ENCODE measurements at places on chromosomes 6 and 20.
A peak's percentile ranks its signal among the peaks of the same experiment; 100 is the strongest.

- no peak for DNase-seq
Measured at GRCh38 chr6:161347125-161347524, 73.3 kb upstream of the AGPAT4 start.

DNA sequence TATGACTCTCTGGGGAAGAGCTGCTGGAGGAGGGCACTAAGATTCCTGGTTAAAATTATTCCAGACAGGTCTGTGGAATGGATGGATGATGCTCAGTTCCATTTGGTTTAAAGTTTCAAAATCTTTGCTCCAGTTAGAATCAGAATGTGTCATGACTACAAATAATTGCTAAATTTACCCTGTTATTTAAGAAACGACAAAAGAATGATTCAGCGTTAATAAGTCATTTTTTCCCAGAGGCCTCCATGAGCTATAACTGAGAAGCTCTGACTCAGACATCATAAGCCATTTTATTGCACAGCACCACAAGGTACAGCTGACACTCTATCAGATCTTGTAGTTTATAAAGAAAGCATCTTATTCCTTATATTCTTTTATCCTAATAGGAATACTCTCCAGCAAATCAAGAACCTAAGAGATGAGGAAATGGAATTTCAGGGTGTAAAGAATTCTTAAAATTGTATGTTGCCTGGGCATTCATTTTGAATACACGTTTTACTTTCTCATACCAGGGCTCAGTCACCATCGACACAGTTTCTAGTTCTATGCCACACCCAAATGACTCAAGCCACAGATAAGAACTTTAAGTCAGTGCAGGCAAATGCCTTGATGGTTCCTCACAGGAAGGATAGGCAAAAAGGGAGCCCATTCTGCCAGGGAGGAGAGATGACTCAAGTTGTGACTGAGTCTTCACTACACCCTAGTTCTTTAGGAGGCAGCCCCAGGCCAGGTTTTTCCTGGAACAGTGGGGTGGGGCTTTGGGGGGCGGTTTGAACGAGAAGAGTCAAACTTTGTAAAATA lies 636.0 kb downstream of the MMUT start:
- DNase-seq = no peak

DNA sequence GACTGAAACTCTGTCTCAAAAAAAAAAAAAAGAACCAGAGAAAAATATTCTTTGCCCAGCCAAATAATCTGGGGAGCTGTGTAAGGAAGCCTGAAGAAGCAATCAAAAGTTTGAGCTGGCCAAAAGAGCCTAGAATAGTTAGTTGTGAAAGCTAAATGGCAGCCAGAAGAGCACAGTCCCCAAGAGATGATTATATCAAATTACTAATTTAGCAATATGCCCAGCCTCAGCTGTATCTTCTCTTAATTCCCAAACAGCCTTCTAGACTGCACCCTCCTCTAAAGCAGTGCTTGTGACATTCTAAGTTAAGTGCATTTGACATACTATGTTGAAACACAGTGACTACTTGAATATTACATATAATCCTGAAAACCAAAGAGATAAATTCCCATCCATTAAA lies 38.9 kb downstream of the CDK19 start:
- no peak for DNase-seq

GRCh38 chr6:12012038-12012557 lies at the start of gene HIVEP1:
TSS of gene HIVEP1 (plus strand) at chr6:12012312. CDS start at chr6:12015629, 3,317 bp downstream.
- no peak for DNase-seq

- no peak for DNase-seq
Measured at GRCh38 chr6:29943053-29943966, 978 bp downstream of the HLA-A start.

GRCh38 chr6:14912706-14913105 lies 333.2 kb upstream of the JARID2 start:
- no peak for DNase-seq

DNA sequence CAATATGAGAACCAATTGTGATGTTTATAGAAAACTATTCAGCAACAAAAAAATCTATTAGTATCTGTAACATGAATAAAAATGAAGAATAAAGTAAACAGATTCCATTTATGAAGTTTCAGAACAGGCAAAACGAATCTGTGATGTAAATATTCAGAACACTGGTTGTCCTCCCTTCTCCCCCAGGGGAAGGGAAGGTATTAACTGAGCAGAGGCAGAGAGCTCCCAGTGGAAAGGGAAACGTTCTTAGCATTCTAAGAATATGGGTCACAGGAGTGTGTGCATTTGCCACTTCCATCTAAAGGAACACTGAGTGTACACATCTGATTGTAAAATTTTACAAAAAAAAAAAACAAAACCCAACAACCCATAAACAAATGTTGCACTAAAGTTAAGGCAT lies 23.1 kb downstream of the SPAG4 start:
- no peak for DNase-seq

DNA sequence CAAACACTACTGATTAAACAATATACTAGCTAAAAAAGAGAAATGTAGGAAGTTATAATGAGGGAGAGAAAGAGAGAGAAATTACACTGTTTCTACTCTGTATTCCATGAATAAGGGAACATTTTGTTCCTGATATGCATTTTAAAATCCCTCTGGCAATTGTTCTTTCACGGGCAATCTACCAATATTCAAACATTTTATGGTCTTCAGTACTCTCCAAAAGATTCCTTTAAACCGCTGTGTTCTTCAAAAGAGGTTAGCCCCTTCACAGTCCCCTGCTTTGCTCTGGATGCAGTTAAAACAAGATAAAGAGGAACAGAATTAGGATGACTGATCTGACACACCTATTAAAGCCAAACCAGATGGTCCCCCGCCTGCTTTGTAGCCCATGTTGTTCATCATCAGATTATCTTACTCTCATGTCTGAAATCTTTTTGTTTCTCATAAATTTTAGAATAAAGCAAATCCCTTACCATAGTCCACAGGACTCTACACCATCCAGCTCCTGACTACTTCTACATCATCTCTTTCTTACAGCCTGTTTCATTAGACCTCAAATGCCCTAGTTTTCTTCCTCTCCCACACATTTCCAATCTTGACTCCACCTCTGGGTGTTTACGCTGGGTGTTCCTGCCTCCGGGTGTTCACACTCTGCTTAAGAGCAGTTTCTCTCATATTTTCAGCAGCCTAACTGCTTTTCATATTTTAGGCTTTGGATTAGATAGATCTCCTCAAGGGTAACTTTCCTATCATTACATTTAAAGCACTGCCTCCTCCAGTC lies 399.7 kb downstream of the COL12A1 start:
- DNase-seq = no peak

DNA sequence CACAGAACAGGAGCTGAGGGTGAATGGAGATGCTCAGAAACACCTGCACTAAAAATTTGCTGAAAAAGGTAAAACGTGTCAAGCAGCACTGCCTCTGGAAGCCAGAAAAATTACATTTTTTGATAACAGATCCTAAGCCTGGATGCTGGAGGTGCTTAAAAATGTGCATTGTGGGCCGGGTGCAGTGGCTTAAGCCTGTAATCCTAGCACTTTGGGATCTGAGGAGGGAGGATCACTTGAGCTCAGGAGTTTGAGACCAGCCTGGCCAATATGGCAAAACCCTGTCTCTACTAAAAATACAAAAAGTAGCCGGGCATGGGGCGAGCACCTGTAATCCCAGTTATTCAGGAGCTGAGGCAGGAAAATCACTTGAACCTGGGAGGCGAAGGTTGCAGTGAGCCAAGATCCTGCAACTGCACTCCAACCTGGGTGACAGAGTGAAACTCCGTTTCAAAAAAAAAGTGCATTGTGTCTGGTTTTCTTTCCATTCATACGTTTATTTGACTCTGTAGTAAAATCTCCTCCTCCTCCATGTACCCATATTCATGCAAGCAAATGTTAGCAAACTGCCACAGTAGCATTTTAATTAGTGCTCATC lies 587 bp upstream of the BTN3A1 start:
- DNase-seq = no peak

DNA sequence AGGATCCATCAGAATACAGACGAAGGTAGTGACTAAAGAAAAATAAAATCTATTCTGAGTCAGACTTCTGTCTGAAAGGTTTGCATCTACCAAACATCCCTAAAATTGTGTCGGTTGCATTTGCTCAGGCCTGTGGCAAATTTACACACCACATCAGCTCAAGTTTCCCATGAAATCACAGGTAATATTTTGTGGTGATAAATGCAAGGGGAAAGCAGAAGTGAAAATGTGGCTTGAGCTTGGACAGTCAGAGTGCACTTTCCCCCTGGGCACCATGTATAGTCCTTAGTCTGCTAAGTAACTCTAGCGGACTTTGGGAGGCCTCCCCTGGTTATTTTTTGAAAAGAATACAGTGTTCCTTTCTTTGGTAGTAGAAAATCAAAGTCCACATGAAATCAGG lies 159.1 kb downstream of the PKHD1 start:
- no peak for DNase-seq

GRCh38 chr20:39897058-39897457 lies 792.0 kb downstream of the MAFB start:
- no peak for DNase-seq

- DNase-seq = no peak
Measured at GRCh38 chr6:133767357-133767970, 121.4 kb upstream of the TCF21 start.

DNA sequence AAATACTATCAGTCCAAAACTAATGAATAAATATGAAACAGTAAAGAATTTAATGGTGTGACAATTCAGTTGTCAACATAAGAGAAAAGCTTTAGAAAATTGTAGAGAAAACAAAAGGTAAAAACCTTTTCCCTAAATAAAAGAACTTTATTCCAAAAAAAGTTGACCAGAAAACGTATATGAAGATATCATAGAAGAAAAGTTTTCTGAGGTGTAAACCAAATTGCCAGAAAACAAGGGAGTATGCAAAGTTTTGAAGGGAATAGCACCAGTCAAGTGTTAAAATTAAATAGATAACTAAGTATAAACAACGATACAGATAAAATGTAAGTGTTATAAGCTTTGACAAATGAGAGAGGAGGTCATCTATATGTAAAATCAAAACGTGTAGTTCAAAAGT lies 104.9 kb downstream of the HIVEP1 start:
- no peak for DNase-seq

- DNase-seq = no peak
Measured at GRCh38 chr6:117272891-117273290, 7.5 kb downstream of the VGLL2 start.

GRCh38 chr6:2633736-2634135 lies 117.0 kb downstream of the MYLK4 start:
- DNase-seq = no peak

GRCh38 chr6:151014404-151015100 lies 149.1 kb downstream of the MTHFD1L start:
- peak; percentile 69 for DNase-seq

- DNase-seq = no peak
Measured at GRCh38 chr20:50416269-50417022, 93.7 kb upstream of the PTPN1 start.

DNA sequence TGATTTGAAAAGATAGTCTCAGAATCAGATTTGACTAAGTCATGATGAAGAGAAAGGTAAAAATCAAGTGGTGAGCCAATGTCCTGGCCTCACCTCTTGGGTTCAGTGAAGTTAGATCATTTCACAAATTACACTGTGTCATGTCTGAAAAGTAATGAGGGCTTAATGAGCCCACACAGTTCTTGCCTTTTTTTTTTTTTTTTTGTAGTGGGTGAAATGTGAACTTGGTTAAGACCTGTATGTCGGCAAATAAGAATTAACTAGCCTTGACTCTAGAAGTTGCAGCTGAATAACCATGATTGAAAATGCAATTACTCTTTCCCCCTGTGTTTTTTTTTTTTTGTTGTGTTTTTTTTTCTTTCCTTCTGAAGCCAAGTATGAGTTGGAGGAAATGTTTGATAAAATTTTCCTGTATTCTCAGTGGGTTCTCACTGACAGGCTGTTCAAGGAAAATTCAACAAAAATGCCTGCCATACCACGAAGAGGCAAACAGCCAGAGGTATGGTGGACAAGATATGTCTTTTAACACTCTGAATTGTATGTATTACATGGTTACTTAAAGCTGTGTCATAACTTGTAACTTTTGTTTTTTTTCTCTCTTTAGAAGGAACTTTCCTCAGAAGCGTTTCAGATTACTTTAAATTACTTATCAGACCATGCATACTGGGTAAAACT lies 135.2 kb upstream of the MLIP start:
- DNase-seq = no peak

DNA sequence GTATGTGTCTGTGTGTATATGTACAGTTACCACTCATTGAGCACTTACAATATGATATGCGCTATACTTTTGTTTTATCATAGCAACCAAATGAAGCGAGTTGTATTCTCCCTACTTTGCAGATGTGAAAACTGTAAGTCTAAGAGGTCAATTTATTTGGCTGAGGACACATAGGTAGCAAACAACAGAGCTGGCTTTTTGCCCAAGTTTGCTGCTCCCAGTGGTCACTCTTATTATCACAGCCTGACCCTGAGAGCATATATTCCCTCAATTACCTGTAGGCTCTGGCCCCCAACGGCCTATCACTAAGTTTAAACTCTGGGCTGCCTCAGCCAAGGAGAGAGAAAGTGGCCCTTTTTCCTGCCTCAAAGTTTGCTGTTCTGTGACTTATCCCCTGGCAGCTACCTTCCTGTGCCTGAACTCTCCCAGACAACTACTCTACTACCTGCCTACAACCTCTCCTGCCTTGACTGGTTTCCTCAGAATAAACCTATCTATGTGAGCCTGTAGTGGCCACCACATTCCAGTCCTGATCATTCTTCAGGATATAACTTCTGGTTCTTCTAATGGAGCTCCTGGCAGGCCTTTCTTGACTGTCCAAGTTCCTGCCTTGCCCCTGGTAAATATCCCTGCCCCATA lies 221.8 kb downstream of the FRK start:
- DNase-seq = no peak

- no peak for DNase-seq
Measured at GRCh38 chr6:16397623-16398022, 159.2 kb downstream of the GMPR start.

DNA sequence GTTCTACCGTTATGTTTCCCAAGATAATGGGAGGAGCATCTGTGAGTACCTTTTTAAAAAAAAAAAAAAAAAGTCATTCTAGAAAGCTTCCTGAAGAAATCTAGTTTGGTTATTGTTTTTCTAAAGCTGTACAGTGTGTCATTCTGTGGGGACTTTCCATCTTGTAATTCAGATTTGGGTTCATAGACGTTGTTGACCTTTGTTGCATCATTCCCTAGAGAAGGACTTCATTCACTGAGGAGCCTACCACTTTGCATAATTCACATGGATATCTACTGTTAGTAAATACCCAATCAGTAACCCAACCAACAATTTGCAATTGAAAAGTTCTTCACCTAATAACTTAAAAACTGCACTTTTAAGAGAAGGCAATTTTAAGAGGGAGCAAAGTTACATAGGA lies 60.1 kb downstream of the RPP40 start:
- DNase-seq = no peak

DNA sequence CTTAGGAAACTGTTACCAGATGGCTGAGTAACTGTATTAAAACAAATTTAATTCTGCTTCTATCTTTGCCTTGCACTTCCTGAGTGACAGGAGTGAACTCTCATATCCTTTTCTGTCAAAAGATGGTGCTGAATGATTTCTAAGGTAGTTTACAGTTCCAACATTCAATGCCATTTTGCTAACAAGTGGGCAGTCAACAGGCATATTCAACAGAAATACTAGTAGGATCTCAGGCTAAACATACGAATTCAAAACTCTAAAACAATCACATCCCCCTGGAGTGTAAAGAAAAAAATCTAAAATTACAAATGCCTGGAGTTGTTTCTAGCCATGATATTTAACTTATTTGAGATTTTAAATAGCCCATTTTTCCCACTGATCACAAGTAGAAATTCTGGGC lies 6.7 kb downstream of the PSMB9 start:
- no peak for DNase-seq

- no peak for DNase-seq
Measured at GRCh38 chr6:170257376-170257775, 33.5 kb downstream of the DLL1 start.

GRCh38 chr6:3484192-3484591 lies 27.3 kb upstream of the SLC22A23 start:
- no peak for DNase-seq
